DMS 273 treated with DMSO at 0.1 percent for 48 hours (cell line): ENCODE measurements at places on chromosomes 7 and 10.

DNA sequence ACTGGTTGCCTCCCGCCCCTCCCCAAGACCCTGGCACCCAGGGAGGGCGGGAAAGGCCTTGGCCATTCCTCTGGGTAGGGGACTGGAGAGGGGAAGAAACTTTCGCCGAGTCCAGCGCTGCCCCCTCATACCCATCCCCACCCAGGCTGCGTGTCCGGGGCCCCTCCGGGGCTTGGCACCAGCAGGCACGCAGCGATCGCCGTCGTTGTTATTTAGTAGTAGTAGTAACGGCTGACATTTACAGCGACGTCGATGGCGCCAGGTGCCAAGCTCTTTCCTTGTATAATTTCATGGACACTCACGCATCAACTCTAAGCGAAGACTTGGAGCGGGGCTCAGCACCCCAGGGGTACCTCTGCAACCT lies 3.3 kb upstream of the PDGFA start:
- DNase-seq = no peak

- DNase-seq = no peak
Measured at GRCh38 chr7:12418452-12418851, 14.8 kb upstream of the VWDE start.

DNA sequence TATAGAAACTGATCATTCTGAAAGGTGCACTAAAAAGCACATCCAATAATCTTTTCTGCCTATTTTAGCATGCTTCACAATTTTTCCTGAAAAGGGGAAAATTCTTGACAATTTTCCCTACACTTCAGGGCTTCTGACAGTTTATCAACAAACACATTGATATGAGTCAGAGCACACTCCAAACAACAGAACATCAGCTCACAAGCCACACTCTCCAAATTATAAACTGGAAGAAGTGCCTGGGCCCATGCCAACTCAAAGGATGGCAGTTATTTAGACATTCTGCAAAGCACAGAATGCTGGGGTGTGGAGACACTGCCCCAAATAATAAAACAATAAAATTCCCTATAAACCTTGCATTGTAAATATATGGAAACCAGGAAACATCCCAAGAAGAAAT lies 90.8 kb downstream of the ELAPOR2 start:
- no peak for DNase-seq

DNA sequence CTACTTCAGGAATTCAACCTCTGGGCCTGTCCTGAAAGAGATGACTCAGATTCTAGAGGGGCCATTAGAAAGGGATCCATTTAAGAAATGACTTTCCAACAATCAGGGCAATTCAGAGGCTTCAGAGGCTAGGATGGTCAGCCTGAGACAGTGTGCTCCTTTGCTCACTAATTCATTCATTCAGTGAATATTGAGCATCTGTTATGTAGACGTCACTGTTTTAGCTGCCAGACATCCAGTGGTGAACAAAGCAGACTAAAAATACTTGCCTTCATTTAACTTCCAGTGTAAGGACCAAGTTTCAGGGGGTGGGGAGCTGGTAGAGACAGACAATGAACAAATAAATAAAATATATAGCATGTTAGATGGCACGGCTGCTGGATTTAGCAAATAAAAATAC lies 1.6 kb downstream of the KIAA1217 start:
- no peak for DNase-seq

DNA sequence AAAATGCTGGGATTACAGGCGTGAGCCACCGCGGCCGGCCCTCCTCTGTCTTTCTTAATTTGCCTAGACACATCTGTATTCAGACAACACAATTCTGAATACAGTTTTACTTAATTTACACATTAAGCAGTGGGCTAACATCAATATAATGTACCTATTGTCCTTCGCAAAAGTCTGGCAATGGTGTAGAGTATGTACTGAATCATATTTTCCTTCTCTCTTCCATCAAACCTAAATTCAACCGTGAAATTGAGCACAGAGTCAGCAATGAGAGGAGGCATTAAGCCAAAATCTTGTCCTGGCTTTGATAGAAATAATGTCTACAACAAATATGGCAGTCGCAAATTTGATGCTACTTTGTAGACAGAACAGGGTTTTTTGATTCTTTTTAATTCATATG lies 30.4 kb downstream of the FZD9 start:
- no peak for DNase-seq
